Thymus (tissue), 14 donors: ENCODE measurements at places on chromosomes 16 and 17. TPM values are rescaled to one million over a fixed set of nuclear protein-coding genes. Genes with fewer than 3 reads are reported as not detected.

CDC27 gene
- total RNA-seq = 52.2 TPM

DNA sequence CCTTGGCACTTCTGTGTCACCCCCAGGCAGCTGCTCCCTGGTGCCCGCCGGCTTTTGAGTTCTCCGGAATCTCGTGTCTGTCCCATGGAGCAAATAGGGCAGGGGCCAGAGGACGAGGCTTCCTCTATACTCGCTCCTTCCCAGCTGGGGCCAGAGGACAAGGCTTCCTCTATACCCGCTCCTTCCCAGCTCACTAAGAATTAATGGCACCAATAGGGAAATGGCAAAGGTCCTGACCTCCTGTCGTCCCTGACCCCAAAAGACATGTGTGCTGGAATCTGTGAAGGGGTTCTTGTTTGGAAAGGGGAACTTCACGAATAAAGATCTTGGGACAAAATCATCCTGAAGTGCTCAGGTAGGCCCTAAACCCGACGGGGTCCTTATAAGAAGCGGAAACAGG lies 7.6 kb downstream of the SGSH start:
- DNase-seq = no peak
- no peak overlapping the region for H3K4me3 ChIP-seq
- no peaks in the 10 kb centered on the region for H3K27me3 ChIP-seq
- peaks cover 17% of the 10 kb centered on the region for H3K36me3 ChIP-seq
- no peaks in the 10 kb centered on the region for H3K4me1 ChIP-seq

GRCh38 chr16:12392585-12393091 lies 411.0 kb downstream of the CPPED1 start:
- H3K27ac ChIP-seq = no peak overlapping the region
- DNase-seq = no peak
- no peak overlapping the region for H3K4me3 ChIP-seq
- H3K4me1 ChIP-seq = no peaks in the 10 kb centered on the region
- no peaks in the 10 kb centered on the region for H3K27me3 ChIP-seq

DNA sequence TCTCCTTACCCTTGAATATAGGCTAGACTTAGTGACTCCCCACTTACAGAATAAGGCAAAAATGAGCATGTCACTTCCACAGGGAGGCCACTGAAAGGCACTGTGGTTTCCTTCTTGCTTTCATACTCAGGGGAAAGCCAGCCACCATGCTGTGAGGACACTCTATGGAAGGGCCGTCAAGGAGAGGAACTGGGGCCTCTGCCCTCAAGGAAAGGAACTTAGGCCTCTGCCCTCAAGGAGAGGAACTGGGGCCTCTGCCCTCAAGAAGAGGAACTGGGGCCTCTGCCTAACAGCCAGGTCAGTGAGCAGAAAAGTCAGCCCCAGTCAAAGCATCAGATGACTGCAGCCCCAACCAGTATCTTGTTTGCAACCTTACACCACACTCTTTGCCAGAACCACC lies 30.1 kb downstream of the VPS35 start:
- H3K4me3 ChIP-seq = no peak overlapping the region
- no peak overlapping the region for H3K27ac ChIP-seq
- H3K4me1 ChIP-seq = no peaks in the 10 kb centered on the region
- peaks cover 19% of the 10 kb centered on the region for H3K36me3 ChIP-seq
- no peaks in the 10 kb centered on the region for H3K27me3 ChIP-seq
- DNase-seq = no peak

DNA sequence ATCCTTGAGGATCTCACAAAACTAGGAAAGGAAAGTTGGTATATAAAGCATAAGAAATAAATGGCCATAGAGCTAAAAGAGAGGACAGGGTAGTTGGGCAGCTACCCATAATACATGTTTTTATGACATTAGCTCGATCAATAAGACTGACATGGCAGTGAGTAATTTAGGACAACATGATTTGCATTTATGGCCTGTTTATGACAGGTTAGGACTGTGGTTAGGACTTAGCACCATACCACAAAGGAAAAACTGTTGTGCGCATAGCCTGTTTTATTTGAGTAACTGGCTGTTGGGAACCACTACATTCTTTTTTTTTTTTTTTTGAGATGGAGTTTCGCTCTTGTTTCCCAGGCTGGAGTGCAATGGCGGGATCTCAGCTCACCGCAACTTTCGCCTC lies 18.0 kb upstream of the TRIM37 start:
- no peak overlapping the region for H3K4me3 ChIP-seq
- H3K27me3 ChIP-seq = no peaks in the 10 kb centered on the region
- no peak overlapping the region for H3K27ac ChIP-seq
- peaks cover 45% of the 10 kb centered on the region for H3K36me3 ChIP-seq
- no peak for DNase-seq
- H3K4me1 ChIP-seq = no peaks in the 10 kb centered on the region
